ENCODE measurements at places on chromosomes 5 and 9. TPM values are rescaled to one million over a fixed set of nuclear protein-coding genes. Genes with fewer than 3 reads are reported as not detected.
A peak's percentile ranks its signal among the peaks of the same experiment; 100 is the strongest.

GRCh38 chr9:124741662-124742061, 29.4 kb downstream of the NR6A1 start:
- H3K4me3 ChIP-seq, result no peak overlapping the region
- no peak overlapping the region for H3K27ac ChIP-seq

DNA sequence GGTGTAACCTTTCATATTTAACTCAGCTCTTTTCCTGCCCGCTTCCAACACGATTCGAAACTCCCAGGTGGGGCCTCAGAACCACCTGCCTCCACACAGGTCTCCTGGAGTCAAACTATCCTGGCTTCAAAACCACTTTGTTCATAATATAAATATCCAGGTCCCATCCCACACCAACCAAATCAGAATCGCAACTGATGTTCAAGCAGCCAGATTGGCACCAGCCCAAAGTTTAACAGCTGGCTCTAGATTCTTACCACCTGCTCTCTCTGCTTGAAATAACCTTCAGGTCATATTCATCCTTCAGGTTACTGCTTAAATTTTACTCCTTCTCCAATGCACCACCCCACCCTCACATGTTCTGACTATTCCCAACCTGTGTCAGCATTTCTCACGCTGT, 231.4 kb upstream of the TRPM3 start:
- H3K27ac ChIP-seq, result no peak overlapping the region

DNA sequence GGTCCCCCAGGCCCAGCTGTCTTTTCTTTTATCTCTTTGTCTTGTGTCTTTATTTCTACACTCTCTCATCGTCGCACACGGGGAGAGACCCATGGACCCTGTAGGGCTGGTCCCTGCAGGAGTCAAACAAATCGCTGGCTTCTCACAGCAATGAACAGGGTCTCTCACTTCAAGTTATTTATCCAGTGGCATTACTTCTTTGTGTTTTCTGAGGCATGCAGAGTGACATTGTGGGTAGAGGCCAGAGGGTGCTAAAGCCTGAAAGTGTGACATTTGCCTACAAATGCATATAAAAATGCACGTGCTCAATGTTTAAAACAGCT, 127.6 kb downstream of the ST8SIA4 start:
- no peaks in the 10 kb centered on the region for H3K27me3 ChIP-seq
- H3K36me3 ChIP-seq, result no peaks in the 10 kb centered on the region
- H3K4me1 ChIP-seq, result no peaks in the 10 kb centered on the region
- no peak overlapping the region for H3K4me3 ChIP-seq

DNA sequence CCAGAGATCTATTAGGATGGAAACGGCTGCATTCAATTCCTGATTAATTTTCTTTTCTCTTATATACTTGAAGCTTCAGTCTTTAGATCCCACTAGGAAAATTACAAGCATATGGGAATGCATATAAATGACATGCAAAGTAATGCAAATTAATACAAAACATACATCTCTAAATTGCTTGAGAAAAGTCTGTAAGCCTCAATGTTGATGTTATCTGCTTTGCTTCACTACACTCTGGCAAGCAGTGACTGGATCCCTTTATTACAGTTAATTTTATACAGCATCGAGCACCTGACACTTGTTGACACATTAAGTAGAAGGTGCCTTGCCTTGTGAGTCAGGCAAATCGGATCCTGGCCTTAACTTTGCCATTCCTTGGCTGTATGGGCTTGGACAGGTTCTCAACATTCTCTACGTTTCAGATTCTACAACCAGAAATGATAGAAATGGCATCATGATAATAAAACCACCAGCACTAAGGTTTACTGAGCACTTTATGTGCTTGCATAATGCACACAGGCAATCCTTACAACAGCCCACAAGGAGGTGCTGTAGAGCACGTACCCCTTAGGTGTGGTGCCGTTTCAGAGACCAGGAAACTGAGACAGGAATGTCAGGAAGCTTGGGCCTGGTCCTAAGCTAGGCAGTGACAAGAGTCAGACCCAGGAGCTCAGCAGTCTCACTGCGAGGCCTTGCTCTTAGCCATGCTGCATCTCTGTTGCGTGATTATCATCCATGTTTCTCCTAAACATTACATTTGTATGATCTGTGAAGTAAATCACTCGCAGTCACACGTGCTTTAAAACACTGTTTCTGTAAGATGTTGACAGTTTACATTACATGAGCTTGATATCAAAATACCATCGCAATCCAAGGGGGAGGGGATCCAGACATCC, 2.7 kb downstream of the GCNT4 start:
- peak overlapping the region; percentile 59 for H3K27ac ChIP-seq
- no peaks in the 10 kb centered on the region for H3K36me3 ChIP-seq
- DNase-seq, result no peak
- H3K27me3 ChIP-seq, result no peaks in the 10 kb centered on the region
- peaks cover 47% of the 10 kb centered on the region for H3K4me1 ChIP-seq
- no peak overlapping the region for H3K4me3 ChIP-seq

GRCh38 chr5:87399720-87400119, 13.0 kb downstream of the CCNH start:
- no peak overlapping the region for H3K4me3 ChIP-seq
- H3K36me3 ChIP-seq, result peaks cover 29% of the 10 kb centered on the region
- peaks cover 15% of the 10 kb centered on the region for H3K4me1 ChIP-seq
- H3K27me3 ChIP-seq, result no peaks in the 10 kb centered on the region
- no peak for DNase-seq
- H3K27ac ChIP-seq, result peak overlapping the region; percentile 16

- no peak for DNase-seq
- H3K36me3 ChIP-seq, result no peaks in the 10 kb centered on the region
- peak overlapping the region; percentile 76 for H3K27ac ChIP-seq
- H3K27me3 ChIP-seq, result no peaks in the 10 kb centered on the region
- H3K4me3 ChIP-seq, result peak overlapping the region; percentile 15
Observed at GRCh38 chr9:130824643-130825350, 10.3 kb upstream of the ABL1 start.

- DNase-seq, result no peak
- H3K27ac ChIP-seq, result no peak overlapping the region
- peaks cover 18% of the 10 kb centered on the region for H3K36me3 ChIP-seq
- no peaks in the 10 kb centered on the region for H3K27me3 ChIP-seq
Observed at GRCh38 chr9:37943345-37944265, 39.7 kb upstream of the SLC25A51 start.

DNA sequence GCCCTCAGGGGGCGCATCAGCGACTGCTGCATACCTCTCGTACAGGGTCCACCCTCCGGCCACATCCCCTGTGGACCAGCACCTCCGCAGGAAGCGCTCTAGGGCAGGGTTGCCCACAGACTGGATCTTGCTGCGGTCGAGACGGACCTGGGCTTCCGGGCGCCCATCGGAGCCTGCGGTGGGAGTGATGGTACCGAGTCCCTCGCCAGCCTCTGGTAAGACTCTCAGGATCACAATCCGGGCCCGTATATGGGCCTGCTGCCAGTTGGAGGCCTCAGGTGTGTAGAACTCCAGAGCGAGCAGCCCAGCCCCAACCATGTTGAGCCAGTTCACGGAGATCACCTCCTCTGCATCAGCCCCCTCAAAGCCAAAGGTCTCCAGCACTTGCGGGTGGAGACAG, 323.0 kb downstream of the ANXA1 start:
- no peaks in the 10 kb centered on the region for H3K4me1 ChIP-seq
- DNase-seq, result no peak

DNA sequence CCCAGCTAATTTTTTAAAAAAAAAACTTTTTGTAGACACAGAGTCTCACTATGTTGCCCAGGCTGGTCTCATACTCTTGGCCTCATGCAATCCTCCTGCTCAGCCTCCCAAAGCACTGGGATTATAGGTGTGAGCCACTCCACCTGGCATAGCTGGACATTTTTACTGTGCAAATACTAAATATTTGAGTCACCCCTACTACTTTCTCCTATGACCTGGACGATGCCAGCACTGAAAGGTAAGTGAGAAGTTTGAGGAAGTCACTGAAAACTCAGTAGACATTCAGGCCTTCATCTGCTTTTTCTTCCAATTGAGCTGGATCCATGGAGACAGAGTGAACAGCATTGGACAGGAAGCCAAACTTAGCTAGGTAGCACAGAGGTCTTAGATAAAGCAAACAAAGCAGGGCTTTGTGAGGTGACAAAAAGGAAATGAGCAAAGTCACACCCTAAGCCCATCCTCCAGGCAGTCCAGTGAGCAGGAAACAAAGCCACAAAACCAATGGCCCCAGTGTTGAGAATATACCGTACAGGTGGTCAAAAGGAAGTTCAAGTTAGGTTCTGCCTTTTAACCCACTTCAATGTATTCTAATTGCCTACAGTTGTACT, 192.6 kb upstream of the RASA1 start:
- no peak overlapping the region for H3K27ac ChIP-seq
- no peaks in the 10 kb centered on the region for H3K4me1 ChIP-seq
- H3K27me3 ChIP-seq, result no peaks in the 10 kb centered on the region
- no peaks in the 10 kb centered on the region for H3K36me3 ChIP-seq
- no peak overlapping the region for H3K4me3 ChIP-seq
- DNase-seq, result no peak

GRCh38 chr9:9275601-9276000, 1337.2 kb downstream of the PTPRD start:
- no peaks in the 10 kb centered on the region for H3K27me3 ChIP-seq
- no peak overlapping the region for H3K27ac ChIP-seq
- no peak overlapping the region for H3K4me3 ChIP-seq
- H3K36me3 ChIP-seq, result no peaks in the 10 kb centered on the region
- DNase-seq, result no peak

- no peaks in the 10 kb centered on the region for H3K36me3 ChIP-seq
- no peaks in the 10 kb centered on the region for H3K4me1 ChIP-seq
- H3K27ac ChIP-seq, result no peak overlapping the region
- no peaks in the 10 kb centered on the region for H3K27me3 ChIP-seq
- no peak overlapping the region for H3K4me3 ChIP-seq
Observed at GRCh38 chr9:32136700-32137339, 247.6 kb upstream of the ACO1 start.

DNA sequence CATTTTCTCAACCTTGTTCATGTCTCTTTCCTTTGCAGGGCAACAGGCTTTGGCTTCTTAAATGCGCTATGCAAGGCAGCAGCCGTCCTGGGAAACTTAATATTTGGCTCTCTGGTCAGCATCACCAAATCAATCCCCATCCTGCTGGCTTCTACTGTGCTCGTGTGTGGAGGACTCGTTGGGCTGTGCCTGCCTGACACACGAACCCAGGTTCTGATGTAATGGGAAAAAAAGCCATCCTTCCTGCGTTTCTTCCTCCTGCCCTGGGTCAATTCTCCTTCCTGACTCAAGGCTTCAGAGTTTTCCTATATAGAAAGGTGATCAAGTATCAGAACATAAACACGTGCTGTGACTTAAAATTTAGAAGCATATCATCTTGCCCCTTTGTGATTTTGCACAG, 77.8 kb upstream of the IQGAP2 start:
- H3K4me1 ChIP-seq, result peaks cover 7% of the 10 kb centered on the region
- H3K4me3 ChIP-seq, result no peak overlapping the region
- H3K27me3 ChIP-seq, result no peaks in the 10 kb centered on the region
- no peaks in the 10 kb centered on the region for H3K36me3 ChIP-seq
- no peak for DNase-seq
- H3K27ac ChIP-seq, result no peak overlapping the region

- peak overlapping the region; percentile 91 for H3K27ac ChIP-seq
- H3K4me1 ChIP-seq, result peaks cover 31% of the 10 kb centered on the region
- DNase-seq, result no peak
- H3K27me3 ChIP-seq, result no peaks in the 10 kb centered on the region
- peak overlapping the region; percentile 78 for H3K4me3 ChIP-seq
Observed at GRCh38 chr5:123035360-123035917, 1.1 kb downstream of the PPIC start.

DNA sequence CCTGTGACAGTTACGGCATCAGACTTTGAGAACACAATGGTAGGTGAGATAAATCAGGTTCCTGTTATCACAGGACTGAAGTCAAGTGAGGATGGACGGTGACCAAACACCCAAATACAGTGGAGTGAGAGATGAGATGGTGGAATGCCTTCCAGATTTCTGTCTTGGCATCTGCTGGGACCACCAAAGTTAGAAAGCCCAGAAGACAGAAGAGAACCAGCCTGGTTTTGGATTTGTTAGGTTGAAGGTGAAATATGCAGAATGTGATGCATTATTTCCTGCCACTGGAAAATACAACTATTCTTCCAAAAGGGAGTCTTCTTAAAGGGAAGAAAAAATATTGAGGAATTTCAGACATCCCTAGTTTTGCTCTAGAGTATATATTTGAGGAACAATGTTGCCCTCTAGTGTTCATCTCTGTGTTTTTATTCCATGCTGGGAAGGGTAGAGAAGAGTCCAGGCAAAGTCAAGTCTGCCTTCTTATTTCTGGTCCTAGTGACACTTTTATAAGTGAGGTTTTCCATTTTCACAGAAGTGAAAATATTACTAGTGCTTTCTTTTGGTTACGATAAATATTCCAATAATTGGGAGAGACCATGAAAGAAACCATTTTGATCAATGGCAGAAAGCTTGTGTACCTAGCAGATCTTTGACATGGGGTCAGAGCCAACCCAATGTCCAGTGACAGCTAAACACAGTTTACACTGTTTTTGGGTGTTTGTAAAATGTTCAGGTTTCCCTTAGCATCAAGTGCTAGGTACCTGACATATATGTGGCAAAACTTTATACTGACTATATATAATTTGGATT, 142.3 kb upstream of the ANKH start:
- H3K27me3 ChIP-seq, result no peaks in the 10 kb centered on the region
- DNase-seq, result no peak
- no peaks in the 10 kb centered on the region for H3K36me3 ChIP-seq

- H3K27ac ChIP-seq, result no peak overlapping the region
- H3K27me3 ChIP-seq, result peaks cover 28% of the 10 kb centered on the region
- no peaks in the 10 kb centered on the region for H3K4me1 ChIP-seq
- no peaks in the 10 kb centered on the region for H3K36me3 ChIP-seq
- no peak overlapping the region for H3K4me3 ChIP-seq
- DNase-seq, result no peak
Observed at GRCh38 chr5:180439911-180440769, 54.0 kb upstream of the CNOT6 start.

DNA sequence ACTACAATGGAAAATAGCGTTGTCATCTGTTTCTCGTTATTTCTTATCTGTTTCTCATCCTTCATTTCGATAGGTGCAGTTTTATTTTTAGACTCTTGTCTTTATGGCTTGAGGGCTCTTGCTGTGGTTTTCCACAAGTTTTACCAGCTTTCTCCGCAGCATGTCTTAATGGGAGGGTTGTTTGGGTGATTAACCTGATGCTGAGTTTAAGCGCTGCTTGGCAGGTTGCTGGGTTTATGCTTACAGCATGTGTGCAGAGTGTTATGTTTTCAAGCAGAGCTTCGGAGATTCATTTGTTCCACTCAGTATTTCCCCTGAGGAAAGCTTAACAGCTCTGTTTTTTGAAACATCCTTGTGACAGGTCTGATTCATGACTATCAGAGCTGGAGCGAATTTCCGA, 154.0 kb downstream of the SLC12A2 start:
- H3K4me1 ChIP-seq, result peaks cover 4% of the 10 kb centered on the region
- no peak for DNase-seq
- no peaks in the 10 kb centered on the region for H3K36me3 ChIP-seq
- H3K27me3 ChIP-seq, result no peaks in the 10 kb centered on the region
- H3K27ac ChIP-seq, result no peak overlapping the region

The KCTD16 gene
- under 0.01 TPM for total RNA-seq

The SLC34A3 gene
- not detected for total RNA-seq

The RANBP3L gene
- total RNA-seq, result 13.7 TPM

The SPINK5 gene
- 0.06 TPM for total RNA-seq

The PRR16 gene
- total RNA-seq, result 3.7 TPM

The MAMDC2 gene
- 147 TPM for total RNA-seq

The ADRB2 gene
- total RNA-seq, result 5.2 TPM

The CD72 gene
- total RNA-seq, result 1.4 TPM

The OR13J1 gene
- not detected for total RNA-seq

The CCDC107 gene
- total RNA-seq, result 68.4 TPM

The DAB2IP gene
- 54.4 TPM for total RNA-seq

The FOXD4 gene
- 0.33 TPM for total RNA-seq

The OR2K2 gene
- total RNA-seq, result not detected

The TRIM23 gene
- 17.0 TPM for total RNA-seq

The EDIL3 gene
- 10.4 TPM for total RNA-seq

The NME5 gene
- total RNA-seq, result 2.0 TPM

The LCN15 gene
- total RNA-seq, result not detected

The EPB41L4B gene
- total RNA-seq, result 1.4 TPM

The GABBR2 gene
- 0.26 TPM for total RNA-seq

The TMEM232 gene
- total RNA-seq, result 1.7 TPM

All from esophagus muscularis mucosa (tissue), 4 donors.